ENCODE measurements at places on chromosomes 5 and 9.

GRCh38 chr5:54007827-54008777, 302.3 kb downstream of the ARL15 start:
- DNase-seq, result peak; percentile 20

- no peak for DNase-seq
These were observed 55.9 kb upstream of the SLCO6A1 start for GRCh38 chr5:102554728-102555127.

- no peak for DNase-seq
These were observed 335.6 kb upstream of the ITGA1 start for GRCh38 chr5:52452098-52452497.

DNA sequence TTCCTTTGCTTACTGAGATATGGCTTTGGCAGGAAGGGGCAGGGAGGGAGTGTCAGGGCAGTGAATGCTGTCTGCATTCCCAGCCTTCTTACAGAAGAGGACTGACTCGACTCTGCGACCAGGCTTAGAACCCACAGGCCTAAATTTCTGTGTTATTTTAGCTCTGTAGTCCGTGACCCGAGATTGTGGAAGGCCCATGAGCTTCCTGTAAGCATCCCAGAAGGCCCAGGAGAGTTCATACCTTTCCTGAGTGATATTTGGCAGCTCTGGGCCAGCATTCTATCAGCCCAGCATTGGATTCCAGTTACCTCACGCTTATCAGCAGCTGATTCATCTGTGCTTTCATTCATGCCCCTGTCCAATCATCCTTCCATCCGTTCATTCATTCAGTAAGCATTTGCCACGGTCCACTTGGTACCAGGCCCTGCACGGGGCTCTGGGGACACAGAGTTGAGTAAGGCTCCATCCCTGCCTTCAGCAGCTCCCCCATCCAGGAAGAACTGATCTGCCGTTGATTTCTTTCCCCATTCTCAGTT, 28.2 kb upstream of the RPL26L1 start:
- DNase-seq, result no peak

Data from H7 (cell line).